ENCODE measurements at places on chromosomes 6 and 20.

DNA sequence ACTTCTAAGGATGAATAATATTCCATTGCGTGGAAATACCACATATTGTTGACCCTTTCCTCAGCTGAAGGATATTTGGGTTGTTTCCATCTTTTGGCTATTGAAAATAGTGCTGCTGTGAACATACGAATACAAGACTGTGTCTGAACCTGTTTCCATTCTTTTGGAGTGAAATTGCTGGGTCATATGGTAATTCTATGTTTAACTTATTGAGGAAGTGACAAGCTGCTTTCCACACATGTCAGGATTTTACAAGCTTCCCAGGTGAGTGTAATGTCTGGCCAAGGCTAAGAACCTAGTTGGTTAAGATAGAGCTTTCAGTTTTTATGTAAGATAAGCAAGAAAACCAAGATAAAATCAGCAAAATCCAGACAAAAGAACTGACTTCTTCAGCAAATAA lies 48.8 kb downstream of the PPP1R3G start:
- no peak for DNase-seq

DNA sequence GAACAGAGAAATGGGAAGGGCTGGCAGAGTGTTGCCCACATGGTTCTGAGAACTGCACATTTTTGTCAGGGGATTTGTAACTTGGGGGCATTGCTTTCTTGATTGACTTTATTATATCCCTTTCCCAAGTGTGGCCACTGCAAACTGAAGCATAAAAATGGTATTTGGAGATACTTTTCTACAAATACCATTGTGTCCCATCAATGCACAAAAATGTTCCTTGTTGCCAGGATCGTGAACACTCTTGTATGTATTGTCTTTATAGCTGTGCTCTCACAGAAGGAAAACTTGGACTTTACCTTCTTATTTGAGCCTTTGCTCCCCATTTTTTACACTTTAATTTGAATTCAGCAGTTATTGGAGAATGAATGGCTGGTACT lies 57.1 kb upstream of the C20orf144 start:
- DNase-seq: no peak

DNA sequence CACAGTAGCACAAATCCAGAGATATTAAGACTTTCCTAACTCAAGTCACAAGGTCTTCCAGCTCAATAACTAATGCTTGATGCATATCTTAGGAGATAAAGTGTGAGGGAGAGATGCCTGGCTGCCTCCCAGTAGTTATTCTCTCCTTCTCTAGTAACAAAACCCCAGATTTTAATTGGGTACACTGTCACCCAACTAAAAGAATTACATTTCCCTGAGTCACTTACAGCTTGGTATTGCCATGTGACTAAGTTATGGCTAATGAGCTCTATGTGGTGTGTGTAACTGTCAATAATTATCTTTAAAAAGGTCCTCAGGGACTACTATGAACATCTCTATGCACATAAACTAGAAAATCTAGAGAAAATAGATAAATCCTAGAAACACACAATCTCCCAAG lies 32.0 kb downstream of the KIF6 start:
- DNase-seq: no peak

- no peak for DNase-seq
Measured at GRCh38 chr6:129704708-129705107, 5.3 kb downstream of the ARHGAP18 start.

DNA sequence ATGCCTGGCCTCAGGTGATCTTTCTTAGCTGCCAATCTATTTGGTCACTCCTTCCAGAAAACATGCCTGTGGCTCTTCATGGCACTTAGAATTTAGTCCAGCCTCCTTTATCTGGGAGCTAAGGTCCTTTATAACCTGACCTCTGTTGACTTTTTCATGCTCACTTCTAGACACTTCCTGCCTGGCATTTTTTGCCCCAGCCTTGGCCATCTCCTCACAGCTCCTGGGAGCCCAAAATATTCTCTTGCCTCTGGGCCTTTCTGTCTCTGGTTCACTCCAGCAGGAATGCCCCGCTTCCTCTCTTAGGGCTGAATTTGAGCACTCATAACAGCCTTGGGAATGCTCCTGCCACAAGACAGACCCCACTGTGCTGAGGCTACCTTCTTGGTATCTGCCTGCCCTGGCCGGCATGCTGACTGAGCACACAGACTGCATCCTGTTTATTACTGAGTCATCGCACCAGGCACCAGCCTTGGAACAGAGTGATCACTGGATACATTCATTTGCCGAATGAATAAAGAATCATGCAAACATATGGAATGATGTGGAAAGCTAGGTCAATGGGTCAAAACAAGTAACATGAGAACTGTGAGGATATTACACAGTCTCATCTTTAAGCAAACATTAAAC lies 5.8 kb upstream of the EEF1E1 start:
- DNase-seq: peak; percentile 94

GRCh38 chr20:7938058-7938457 lies 2.2 kb downstream of the HAO1 start:
- DNase-seq: no peak

DNA sequence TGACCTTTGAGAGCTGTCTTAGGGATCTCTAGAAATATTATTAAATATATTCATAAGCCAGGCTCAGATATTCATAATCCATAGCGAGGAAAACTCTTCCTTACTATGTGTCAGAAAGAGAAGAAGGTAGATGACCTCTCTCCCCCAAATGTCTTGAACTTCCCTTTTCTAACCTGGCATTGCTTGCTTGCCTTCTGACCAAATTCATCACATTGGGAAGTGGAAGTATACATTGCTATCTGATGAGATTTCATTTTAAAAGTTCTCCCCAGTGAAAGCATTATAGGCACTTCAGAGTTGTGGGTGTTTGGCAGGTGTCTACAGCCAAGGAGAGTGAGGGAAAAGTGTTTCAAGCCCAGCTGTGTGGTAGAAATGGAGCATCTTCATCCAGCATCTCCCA lies 197.3 kb downstream of the ZFAND3 start:
- no peak for DNase-seq

GRCh38 chr6:116349216-116349615 lies 21.5 kb upstream of the DSE start:
- no peak for DNase-seq

DNA sequence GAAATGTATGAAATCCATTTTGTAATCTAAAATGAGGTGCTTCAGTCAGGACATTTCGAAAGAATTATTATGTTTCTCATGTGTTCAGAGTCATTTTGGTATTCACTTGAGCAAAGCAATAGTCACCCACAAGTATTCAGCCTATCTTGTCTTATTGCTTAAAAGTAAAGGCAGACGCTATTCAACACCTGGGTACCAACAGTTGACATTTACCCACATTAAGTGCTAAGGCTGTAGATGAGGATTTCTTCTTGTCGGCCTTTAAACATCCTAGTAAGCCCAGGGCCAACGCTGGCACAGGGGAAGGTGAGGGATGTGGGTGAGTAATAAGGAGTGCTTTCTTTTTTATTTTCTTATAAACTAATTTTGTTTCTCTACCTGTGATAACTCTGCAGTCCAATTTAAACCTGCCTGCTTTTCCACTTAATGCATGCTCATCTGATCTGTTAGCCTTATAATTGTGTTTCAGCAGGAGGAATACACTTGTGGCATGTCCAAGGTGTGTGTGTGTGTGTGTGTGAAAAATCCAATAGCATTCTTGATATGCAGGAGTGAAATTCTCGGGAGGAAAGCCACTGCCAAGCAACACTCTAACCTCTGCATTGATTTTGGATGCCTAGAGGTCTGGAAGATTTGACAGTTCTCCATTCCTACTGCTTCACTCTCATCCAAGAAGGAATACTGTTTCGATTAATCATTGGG lies 252.0 kb downstream of the SOX4 start:
- no peak for DNase-seq

DNA sequence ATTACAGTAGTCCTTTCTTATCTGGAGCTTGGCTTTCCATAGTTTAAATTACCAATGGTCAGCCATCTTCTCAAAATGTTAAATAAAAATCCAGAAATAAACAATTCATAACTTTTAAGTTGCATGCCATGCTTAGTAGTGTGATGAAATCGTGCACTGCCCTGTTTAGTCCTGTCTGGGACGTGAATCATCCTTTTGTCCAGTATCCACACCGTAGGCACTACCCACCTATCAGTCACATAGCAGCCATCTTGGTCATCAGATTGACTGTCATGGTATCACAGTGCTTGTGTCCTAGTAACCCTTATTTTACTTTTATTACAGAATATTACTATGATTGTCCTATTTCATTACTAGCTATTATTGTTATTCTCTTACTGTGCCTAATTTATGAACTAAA lies 924.1 kb downstream of the EYS start:
- peak; percentile 17 for DNase-seq

DNA sequence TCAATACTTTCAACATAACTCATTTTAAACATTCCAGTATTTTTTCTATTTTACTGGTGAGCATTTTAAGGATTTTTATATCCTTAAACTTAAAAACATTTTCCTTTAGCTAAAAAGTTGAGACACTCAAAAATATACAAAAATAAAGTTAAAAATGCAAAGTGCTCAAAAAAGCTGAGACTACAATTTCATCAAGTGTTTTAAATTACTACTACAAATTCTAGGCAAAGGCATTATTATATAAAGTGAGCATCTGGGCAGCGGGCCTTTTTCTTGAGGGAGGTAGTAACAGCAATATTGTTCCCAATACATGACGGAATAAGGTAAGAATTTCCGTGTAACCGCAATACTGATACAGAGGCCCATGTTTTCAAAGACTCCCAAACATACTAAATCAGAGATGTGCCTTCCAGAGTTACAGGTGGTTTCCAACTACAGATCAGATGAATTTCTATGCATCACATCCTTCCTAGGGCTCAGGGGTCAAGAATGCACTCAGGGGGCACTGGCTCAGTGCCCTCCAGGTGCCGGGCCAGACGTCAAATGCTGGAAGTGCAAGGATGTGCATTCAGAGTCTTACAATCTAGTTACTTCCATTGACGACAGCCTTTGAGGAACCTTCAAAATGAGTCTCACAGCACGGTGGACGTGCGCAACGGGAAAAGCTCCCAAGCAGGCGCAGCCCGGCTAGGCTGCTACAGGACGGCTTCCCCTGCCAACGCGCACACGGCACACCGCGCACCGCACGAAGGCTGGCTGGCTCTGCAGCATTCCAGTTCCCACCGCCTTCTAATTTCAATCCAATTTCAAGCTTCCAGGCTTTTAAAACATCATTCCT lies 1.7 kb downstream of the PHF10 start:
- peak; percentile 89 for DNase-seq

DNA sequence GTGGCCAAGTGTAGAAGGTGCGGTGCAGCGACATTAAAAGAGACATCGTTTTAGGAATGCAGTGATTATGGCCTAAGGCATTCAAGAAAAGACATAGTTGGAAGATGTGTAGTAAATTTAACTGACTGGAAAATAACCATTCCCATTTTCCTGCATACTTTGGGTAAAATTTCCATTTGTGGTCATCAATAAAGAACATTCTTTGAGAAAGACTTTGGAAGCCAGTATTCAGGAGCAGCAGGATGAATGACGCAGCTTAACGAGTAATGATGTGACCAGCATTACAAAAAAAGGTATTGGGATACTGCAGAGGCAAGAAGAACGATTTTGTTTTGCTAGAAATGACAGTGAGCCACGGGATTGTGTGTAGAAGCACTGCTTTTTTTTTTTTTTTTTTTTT lies 7.0 kb upstream of the RWDD1 start:
- DNase-seq: peak; percentile 37

All from M059J (cell line).